Left renal pelvis (tissue), 4 donors: ENCODE measurements at places on chromosomes 6 and 20.

- DNase-seq: no peak
These were observed 275.1 kb upstream of the PRDM1 start for GRCh38 chr6:105810922-105811482.

- DNase-seq: no peak
These were observed 336.6 kb downstream of the PREX1 start for GRCh38 chr20:48490961-48491831.

GRCh38 chr20:7693761-7694160 lies 246.5 kb downstream of the HAO1 start:
- DNase-seq: no peak

DNA sequence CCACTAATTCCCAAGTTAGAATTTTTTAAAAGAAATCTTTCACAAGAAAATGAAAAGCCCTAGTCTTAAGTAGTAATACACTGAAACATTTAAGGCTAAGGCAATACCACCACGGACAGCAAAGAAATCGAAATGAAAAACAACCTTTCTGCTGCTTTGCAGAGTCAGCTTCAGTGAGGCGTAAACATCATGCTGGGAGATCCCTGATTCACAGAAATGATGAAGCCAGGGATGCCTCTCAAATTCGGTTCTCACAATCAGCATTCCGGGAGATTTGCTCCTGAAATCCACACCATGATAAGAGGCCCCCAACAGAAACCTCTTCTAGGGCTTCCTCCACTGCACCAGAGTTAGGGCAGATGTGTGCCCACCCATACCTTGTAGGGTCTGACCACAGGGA lies 18.6 kb downstream of the RRBP1 start:
- DNase-seq: no peak

- no peak for DNase-seq
These were observed 5.2 kb downstream of the FAXC start for GRCh38 chr6:99344289-99344688.
